ENCODE measurements at places on chromosomes 13 and 19.

DNA sequence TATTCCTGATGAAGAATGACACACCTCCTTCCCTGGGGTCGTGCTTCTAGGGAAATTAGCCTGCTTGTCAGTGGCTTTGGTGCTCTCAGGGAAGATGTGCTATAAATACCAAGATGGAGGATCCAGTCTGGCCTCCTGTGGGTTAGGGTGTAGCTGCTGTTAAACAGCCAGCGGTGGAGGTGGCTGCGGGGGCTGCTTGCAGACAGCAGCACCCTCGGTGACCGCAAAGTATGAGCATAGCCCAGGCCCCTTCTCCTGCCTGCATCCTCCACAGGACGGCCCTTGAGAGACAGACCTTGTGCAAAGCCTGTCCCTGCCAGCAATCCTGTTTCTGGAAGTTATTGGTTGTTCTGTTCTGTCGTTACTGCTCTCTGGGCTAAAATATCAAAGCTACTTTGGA, 11.4 kb downstream of the VSTM2B start:
- DNase-seq, result no peak

GRCh38 chr13:41622432-41623429, 165.4 kb downstream of the RGCC start:
- no peak for DNase-seq

DNA sequence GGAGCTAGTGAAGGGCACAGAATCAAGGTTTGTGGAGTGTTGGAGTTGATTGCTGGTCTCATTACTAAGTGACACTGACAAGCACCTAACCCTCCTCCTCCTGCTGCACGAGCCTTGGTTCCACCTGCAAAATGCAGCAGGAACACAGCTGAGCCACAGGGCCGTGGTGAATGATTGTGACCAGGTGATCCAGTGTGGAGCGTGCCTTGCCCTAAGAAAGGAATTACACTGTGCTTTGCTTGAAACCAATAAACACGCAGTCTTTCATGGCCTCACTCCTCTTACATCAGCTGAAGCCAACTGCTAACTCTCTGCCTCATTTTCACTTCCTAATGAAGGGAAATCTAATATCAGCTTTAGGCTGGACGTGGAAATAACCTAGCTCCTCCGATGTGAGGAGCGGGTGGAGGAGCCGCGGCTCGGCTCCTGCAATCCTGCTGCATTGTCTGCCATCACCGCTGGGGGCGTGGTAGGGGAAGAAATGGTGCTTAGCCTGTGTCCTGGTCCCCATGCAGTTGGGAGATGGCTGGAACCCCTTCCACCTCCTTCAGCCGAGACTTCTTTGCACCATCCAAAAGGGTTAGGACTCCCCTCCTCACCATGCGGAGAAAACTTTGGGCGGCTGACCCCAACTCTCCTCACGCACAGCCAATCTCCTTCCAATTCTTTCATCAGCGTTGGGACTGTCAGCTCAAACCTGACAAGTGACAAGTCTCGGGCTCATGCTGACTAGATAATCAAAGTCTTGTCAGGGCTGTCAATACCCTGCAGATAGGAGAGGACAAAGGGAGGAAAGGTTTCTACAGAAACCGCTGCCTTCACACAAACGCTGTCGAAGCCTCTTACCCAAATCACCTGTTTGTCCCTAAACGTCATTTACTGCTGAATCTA, 427.9 kb downstream of the ZNF536 start:
- peak; percentile 52 for DNase-seq

GRCh38 chr19:12543855-12544254, 7.4 kb downstream of the ZNF564 start:
- DNase-seq, result no peak

DNA sequence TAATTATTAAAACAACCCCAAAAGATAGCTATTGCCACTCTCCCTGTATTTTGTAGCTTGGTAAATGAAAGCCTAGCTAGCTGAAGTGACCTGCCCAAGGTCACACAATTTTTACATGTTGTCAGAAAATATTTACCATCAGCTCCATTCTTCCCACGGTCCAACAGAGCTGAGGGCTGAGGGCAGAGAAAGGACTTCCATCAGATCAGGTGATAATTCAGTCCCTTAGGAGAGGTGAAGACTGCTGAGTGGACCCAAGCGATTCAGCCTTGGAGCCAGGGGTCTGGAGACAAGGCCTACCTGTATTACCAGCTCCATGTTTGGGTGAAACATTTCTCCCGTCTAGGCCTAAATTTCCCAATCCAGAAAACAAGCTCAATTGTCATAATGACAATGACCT, 149.5 kb upstream of the TSHZ3 start:
- DNase-seq, result no peak

DNA sequence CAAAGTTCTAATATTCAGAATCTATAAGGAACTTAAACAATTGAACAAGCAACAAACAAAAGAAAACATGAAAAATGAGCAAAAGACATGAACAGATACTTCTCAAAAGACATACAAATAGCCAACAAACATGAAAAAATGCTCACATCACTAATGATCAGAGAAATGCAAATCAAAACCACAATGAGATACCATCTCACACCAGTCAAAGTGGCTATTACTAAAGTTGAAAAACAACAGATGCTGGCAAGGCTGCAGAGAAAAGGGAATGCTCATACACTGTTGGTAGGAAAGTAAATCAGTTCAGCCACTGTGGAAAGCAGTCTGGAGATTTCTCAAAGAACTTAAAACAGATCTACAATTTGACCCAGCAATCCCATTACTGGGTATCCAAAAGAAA, 74.3 kb downstream of the CRYL1 start:
- no peak for DNase-seq

DNA sequence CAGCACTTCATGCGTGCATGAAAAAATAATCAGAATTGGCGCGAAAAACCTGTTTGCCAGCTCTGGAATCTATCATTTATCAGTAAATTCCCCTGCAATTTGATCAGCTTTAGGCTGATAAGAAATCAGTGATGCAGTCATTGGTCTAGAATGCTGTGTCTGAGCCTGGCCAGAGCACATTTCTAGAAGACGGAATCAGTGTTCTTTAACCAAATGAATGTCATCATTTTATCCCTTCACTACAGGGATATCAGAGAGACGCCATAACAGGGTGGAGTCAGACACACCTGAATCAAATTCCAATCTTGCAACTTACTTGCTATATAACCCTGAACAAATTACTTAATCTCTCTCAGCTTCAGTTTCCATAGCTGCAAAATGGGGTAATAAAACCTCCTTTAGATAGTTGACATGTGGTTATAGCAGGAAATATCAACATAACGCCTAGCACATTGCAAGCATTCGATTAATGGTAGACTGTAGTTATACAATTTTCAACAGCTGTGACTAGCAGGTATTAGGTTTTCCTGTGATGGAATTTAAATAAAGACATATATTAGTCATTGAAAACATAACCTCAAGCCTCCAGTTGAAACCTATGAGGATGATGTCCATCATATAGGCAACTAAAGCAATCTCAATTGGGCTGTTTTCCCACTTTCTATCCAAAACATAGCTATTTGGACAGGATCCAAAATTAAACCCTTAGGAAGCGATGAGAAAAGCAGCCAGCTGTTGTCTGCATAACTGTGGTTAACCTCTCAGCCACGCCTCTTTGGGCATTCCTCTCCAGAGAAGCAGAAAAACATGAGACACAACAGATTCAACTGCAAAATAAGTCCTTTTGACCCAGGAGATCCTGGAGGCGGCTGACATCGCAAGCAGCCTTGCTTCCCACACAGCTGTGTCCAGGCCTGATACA, 51.6 kb upstream of the UBL3 start:
- no peak for DNase-seq

- DNase-seq, result peak; percentile 90
These were observed 761 bp upstream of the PPP1R13L start for GRCh38 chr19:45405435-45406225.

DNA sequence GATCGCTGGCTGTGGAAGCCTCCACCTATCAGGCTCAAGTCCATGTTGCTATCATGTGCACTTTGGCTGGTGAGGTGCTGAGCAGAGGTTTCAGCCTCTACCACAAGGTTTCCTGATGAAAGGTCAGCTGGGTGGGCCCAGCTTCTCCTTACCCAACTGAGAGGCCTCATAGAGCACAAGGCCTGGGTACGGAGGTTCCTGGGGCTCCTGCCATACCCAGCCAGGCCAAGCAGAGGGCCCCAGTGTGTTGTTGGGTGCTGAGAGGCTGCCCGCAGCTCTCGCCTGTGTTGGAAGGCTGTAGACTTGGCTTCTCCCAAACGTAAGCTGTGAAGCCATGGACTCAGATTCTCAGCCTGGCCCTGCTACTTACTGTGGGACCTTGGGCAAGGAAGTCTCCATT, 28.2 kb downstream of the ACTN4 start:
- no peak for DNase-seq

- DNase-seq, result no peak
These were observed 9.4 kb upstream of the SBK3 start for GRCh38 chr19:55554741-55555152.

DNA sequence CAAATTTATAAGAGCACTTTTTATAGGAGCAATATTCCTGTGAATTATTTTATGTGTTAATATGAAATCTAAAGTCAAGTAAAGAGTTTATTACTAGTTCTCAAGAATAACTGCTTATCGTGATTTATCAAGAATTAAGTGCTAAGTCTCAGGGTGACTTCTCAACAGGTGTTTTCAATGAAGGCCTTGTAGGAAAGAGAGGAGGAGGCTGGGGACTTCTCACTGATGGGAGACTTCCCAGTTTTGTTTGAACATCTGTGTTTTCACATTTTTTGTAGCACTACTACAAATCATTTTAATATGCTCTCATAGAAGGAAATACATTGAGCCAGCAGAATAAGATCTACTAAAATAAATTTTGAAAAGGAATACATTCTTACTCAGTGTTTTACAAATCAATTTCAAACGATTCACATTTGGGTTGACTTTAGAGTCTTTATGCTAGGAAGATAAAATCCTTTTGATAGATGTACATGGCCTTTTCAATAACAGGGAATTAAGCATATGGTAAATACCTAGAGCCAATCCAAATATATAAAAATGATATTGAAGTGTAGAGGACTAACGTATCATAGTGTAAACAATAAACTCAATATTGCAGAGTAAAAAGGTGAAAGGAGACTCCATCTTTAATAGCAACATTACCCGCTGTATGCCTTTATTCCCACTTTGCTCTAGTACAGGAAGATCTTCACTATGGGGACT, 6.8 kb downstream of the PCDH17 start:
- no peak for DNase-seq

DNA sequence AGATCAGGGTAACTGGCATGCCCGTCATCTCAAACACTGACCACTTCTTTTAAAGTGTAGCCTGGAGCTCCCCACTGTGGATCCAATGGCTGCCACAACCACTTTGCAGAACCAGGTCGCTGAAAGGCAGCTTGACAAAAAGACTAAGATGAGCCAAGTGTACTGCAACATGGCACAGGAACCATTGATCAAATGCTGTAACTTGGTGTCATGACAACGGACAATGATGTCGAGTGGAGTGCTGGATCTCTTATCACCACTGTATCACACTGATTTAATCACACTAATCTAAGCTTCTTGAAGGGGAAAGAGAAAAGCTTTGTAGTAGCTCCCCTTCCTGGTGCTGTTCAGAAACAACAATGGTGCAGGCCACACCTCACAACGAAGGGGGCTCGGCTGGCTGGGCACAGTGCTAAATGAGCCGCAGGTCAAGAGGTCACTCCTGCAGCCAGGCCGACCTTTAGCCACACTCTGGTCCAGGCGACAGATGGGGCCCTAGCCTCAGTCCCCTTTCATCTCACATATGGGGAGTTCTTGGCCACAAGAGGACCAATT, 2.2 kb upstream of the TNFRSF19 start:
- no peak for DNase-seq

DNA sequence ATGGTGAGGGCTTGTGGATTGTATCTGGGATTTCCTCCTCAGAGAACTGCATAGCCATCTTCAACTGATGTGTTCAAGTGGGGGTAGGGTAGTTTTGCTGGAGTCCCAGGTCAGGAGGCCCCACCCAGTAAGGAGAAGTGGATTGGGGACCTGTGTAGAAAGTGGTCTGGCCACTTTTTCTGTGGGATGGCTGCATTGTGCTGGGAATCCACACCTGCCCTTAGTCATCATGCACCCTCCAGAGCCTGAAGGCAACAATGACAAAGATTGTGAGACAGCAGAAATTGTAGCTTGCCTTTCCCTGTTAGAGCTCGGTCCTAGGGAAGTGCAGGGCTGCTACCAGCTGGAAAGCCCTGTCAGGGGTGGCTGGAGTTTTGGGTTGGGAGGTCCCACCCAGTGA, 255.4 kb downstream of the NDFIP2 start:
- no peak for DNase-seq

DNA sequence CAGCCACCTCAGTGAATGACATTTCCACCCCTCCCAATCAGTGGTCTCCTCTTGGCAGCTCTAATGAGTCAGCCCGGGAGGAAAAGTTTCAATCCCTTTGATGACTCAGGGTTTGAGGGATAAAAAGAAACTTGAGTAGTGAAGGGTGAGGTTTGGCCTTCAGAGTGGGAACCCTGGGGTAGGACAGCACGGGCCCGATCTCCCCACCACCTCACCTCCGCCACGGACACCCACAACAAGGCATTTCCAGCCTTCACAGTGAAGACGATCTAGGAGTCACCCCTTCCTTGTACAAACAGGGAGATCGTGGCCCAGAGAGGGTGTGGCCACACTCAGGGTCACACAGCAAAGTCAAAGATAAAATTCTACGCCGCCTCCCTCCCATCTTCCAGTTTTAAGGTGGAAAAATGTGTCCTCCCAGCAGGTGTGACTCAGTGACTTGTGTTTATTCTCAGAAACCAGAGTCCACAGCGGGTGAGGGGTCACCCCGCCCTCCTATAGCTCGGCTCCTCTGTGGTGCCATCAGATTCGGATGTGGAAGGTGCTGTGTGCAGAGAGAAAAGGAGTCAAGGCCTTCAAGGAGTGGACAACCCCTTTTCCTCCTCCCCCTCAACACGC, 12.3 kb downstream of the CIB3 start:
- peak; percentile 72 for DNase-seq

- no peak for DNase-seq
These were observed 22.2 kb upstream of the SIAH3 start for GRCh38 chr13:45873491-45874325.

DNA sequence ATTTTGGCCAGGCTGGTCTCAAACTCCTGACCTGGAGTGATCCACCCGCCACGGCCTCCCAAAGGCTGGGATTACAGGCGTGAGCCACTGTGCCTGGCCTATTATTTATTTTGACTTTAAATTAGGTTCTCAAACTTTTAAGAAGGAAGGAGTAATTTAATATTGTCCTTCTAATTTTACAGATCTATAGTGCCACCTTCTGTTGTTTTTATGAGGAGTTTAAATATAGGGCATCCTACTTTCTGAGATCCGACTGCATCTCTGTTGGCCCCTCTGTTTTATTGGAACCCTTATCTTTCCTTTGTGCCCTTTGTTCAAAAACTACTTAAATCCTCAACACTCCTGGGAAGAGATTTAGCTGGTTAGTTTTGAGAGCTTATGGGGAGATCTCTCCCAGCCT, 25.4 kb upstream of the ZMYM5 start:
- no peak for DNase-seq

- DNase-seq, result peak; percentile 55
These were observed 69.2 kb upstream of the TM9SF2 start for GRCh38 chr13:99431927-99432608.

DNA sequence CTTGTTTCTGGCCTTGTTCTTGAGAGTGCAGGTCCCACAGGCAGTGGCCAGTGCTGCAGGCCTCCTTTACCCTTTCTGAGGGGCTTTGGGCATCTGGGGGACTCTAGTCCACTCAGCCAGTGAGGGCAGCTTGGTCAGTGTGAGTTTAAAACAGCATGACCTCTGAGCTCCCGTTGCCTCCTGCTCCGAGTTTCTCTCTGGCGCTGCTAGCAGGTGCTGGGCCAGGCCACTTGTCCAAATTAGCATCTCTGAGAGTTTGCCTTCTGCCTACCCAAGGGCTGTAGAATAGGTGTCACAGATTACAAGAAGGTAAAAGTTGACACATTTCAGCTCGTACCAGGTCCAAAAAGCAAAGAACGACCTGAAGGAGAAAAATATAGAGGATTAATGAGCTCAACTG, 105.9 kb downstream of the SIPA1L3 start:
- DNase-seq, result no peak
